ENCODE measurements at places on chromosomes 12 and 14. TPM values are rescaled to one million over a fixed set of nuclear protein-coding genes. Genes with fewer than 3 reads are reported as not detected.
A peak's percentile ranks its signal among the peaks of the same experiment; 100 is the strongest.

DNA sequence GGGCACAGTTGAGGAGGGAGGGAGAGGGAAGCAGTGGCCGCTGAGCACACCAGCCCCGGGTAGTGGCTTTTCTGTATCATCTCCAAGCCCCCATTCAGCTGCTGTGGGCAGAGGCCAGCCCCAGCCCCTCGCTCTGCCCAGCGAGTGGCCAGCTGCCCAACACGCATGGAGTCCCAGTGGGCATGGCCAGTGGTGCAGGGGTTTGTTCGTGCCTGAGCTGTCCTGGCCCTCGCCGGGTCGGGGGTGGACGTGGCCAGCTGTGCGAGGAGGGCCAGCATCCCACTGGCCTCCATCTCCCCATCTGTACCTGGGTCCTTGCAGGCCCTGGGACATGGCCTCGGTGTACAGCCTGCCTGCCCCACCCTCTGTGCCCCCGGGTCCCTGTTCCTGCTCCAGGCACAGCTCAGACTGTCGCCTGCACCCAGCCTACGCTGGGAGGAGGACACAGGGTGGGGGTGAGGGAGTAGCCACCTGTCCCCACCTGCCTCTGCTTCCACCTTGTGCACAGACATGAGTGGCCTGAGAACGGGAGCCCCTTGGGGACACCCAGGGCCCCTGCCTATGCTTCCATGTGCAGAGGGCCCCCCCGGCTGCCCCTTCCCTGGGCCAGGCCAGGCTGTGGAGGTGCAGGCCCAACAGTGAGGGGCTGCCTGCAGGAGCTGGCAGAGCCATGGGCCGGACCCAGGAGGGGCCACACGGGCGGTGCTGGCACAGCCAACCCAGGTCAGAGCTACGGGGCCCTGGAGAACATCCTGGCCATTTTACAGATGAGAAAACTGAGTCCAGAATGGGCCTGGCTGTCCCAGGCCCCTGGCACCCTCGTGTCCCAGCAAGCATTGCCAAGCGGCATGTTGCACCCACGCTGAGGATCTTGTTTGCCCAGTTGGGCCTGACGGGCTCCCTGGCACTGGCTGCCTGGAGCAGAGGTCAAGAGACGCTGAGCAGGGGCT is 4.3 kb downstream of the INF2 start:
- peaks cover 38% of the 10 kb centered on the region for H3K4me1 ChIP-seq
- peaks cover 3% of the 10 kb centered on the region for H3K36me3 ChIP-seq
- H3K27me3 ChIP-seq, result no peaks in the 10 kb centered on the region
- no peak overlapping the region for H3K4me3 ChIP-seq

DNA sequence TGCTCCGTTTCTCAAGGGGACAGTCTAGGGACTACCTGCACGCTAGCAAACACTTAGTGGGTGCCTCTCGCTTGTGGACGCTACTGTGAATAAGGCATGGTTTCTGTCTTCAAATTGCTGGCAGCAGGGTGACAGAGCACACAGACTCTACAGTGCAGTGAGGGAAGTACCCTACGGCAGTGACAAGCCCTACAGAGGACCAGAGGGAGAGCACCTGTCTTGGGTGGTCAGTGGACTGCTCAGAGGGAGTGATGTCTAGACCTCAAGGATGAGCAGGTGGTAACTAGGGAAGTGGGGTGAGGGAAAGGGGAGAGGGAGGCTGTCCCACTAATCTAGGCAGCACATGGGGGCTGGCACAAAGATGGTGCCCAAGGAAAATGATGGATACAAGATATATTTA is 160.5 kb downstream of the RBM19 start:
- DNase-seq, result no peak
- H3K27me3 ChIP-seq, result no peaks in the 10 kb centered on the region
- no peak overlapping the region for H3K27ac ChIP-seq
- peaks cover 4% of the 10 kb centered on the region for H3K36me3 ChIP-seq
- H3K4me1 ChIP-seq, result no peaks in the 10 kb centered on the region
- no peak overlapping the region for H3K4me3 ChIP-seq

Gene MYL2
- not detected for total RNA-seq

Gene TAS2R19
- 1.4 TPM for total RNA-seq

DNA sequence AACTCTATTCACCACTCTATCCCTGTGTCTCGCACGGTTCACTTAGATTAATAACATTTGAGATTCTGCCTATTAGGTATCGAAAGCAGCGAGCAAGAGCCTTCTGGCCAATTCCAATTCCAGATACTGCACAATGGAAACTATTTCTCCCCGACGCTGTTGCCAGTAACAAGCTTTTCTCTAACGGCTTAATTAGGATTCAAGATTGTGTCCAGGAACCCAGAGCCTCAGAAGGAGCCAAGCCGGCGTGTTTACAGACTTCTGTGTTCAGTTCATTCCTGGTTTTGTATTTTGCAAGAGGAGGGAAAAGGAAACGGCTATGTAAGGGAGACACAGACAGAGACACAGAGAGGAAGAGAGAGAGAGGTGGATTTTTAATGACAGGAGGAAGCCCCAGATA is 185.6 kb downstream of the DICER1 start:
- DNase-seq, result no peak
- no peaks in the 10 kb centered on the region for H3K4me1 ChIP-seq
- no peak overlapping the region for H3K27ac ChIP-seq
- no peak overlapping the region for H3K4me3 ChIP-seq

DNA sequence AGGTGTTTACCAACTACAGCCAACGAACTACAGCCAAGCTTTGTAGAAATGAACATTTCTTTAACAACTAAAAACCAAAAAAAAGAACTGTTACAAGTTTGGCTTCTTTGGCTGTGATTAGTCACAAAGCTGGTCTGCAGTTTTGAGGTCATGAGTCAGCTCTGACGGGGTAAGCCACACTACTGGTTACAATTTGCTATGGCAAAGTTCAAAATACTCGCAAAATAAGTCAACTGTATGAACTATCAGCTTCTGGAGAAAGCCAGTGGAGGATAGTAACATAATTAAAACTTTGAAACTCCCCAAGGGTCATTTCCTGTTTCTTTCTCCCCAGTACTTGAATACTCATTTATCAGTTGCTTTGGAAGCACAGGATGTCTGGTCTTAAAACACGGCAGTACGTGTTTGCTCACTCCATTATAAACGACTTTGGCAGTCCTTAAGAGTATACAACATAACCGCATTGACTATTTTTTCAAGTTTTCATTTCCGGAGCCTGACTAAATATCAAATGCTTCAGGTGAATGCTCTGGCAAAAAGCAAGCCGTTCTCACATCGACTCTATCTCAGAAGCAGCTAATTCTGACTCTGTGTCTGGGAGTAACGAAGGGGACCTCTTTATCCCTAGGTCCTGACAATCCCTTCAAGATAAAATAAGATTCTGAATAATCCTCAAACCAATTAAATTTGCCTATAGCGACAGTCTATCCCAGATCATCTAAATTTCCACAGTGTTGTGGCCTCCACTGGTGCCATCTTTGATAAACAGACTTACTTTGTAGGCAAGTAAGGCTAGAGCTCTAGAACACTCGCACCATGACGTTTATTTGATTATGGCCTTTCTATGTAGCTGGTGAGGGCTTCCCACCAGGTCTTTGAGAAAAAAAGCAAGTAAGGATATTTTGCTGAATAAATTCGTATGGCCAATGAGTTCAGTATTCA is 10.6 kb downstream of the PHLDA1 start:
- H3K27me3 ChIP-seq, result no peaks in the 10 kb centered on the region
- H3K27ac ChIP-seq, result peak overlapping the region; percentile 97
- no peaks in the 10 kb centered on the region for H3K36me3 ChIP-seq
- H3K4me3 ChIP-seq, result peak overlapping the region; percentile 11
- peak; percentile 84 for DNase-seq
- H3K4me1 ChIP-seq, result peaks cover 4% of the 10 kb centered on the region

DNA sequence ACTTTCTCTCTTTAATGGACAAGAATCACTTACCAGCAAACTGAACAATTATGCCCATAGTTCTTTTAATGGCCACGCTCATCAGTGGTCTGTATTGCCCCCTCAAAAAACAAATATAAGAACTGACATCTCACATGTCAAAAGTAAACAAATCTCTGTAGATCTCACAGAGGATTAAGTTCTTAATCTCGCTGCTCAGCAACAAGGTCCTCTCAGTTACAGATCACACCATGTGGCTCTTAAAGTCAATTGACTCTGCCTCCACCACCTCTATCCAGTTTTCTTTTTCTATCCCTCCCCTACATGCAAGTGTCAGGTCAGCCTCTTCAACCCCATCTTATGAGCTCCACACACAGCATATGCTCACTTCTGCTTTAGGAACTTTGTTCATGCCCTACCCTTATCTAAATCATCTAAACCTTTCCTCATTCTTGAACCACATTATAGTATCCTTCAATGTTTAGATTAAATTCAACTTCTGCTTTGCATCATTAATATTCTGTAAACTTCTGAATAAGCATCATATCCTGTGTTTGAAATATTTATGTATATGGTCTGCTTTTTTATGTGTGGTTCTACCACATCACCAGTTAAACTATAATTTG is 7.2 kb downstream of the ADAM20 start:
- no peaks in the 10 kb centered on the region for H3K27me3 ChIP-seq
- DNase-seq, result no peak
- H3K36me3 ChIP-seq, result peaks cover 5% of the 10 kb centered on the region
- H3K27ac ChIP-seq, result no peak overlapping the region

DNA sequence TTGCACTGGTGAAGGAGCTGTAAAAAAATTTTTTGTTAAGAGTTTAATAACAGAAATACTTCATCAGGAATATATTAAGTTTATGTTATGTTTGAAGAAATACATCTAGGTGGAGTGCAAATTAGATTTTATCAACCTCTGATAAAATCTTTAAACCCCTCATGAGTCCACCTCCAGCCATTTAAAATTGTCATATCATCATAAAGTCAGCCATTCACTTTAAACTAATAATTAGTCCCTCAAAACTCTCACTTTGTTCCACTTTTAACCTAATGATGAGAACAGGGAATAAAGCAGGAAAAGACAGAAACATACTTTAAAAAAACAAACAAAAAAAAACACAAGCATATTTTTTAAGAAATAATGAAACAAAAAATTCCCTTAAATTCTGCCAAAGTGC is 25.1 kb downstream of the ZFC3H1 start:
- no peaks in the 10 kb centered on the region for H3K27me3 ChIP-seq
- H3K36me3 ChIP-seq, result peaks cover 76% of the 10 kb centered on the region
- H3K4me3 ChIP-seq, result no peak overlapping the region
- no peaks in the 10 kb centered on the region for H3K4me1 ChIP-seq
- DNase-seq, result no peak

DNA sequence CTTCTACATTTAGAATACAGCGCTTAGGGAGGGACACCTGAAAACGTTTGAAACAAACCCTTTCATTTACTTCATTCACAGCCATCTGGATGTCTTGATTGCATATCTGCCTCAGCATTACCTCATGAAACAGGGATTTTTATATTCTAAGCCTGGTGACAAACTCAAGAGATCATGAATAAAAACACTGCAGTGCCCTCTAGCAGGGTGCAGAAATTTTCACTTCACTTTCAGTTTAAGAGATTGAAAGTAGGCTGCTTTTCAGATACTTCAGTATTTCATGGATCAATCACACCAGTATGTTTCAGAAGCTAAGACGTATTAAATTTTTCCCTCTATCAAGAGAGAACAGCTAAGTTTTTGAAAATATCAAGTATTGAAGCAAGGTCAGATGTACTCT is 467.8 kb downstream of the MDGA2 start:
- no peak overlapping the region for H3K27ac ChIP-seq
- no peak for DNase-seq
- no peaks in the 10 kb centered on the region for H3K4me1 ChIP-seq
- H3K27me3 ChIP-seq, result no peaks in the 10 kb centered on the region
- H3K4me3 ChIP-seq, result no peak overlapping the region
- no peaks in the 10 kb centered on the region for H3K36me3 ChIP-seq

Gene CCDC197
- total RNA-seq, result not detected

Data from T-cell (primary cell).